ENCODE measurements at places on chromosomes 6 and 20.

- no peak for DNase-seq
Measured at GRCh38 chr6:134074151-134075055, 22.0 kb upstream of the SLC2A12 start.

DNA sequence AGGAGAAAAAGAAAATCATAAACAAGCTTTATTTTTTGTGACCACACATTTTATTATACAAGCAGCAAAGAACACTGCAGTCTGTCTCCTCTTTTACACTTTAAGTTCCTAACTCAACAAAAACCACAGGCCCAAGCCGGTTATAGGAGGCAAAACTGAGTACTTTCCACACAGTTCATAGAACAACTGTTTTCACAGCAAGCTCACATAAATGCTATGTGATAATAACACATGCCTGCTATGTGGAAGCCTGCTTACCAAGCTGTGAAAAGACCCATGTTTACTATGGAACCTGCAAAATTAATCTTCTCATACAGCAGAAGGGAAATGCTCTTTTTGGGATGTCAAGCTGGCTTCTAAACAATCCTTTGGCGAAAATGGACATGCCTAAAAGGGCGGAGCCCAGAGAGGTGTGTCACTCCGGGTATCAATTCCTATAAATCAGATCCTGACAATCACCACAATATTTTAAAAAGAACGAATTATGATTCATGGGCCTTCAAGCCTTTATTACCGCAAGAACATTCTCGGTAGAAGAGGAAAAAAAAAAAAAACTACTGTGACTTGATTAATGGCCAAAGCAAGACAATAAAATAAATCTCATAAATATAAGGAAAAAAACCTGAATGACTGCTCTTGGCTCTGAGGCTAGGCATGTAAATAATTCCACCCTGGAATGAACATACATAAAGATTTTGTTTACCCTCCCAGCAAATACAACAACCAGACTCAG is 2.6 kb downstream of the TRERF1 start:
- DNase-seq: no peak

DNA sequence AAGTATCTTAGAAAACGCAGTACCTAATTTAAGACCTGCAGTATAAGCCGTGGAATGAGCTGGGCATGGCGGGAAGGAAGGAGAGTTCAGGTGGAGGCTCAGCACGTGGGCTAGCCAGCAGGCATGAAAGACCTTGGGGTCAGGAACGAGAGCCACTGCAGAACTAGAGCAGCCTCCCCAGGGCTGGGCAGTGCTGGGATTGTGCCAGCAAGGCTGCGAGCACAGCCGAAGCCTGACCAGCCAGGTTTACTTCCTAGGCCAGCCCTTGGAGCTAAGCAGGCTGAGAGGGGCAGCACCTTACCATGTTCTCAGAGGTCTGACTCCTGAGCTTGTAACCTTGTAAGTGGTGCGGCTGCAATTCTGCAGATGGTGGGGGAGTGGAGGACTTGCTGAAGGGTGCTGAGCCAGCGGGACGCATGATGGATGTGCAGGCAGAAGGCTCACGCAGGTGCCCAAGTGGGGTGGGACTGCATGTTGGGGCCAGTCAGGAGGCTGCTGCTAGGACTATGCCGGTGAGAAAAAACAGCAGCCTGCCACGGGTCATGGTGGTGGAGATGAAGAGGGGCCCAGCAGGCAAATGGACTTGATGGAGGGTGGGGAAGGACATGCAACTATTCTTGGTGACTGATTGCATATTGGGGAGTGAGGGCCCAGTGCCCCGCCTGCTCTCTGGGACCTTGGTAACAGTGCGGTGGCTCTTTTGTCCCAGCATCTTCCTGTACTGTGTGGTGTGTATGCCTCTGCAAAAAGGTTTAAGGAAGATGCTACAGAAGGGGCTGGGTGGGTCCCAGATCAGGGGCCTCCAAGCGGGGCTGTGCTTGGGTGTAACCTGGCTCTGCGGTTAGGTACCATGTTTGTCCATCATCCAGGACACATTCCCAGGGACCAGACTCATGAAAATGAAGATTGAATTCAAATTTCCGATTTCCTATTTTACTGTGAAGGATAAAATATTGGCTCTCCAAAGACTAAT is 37.6 kb upstream of the IRF4 start:
- DNase-seq: no peak

DNA sequence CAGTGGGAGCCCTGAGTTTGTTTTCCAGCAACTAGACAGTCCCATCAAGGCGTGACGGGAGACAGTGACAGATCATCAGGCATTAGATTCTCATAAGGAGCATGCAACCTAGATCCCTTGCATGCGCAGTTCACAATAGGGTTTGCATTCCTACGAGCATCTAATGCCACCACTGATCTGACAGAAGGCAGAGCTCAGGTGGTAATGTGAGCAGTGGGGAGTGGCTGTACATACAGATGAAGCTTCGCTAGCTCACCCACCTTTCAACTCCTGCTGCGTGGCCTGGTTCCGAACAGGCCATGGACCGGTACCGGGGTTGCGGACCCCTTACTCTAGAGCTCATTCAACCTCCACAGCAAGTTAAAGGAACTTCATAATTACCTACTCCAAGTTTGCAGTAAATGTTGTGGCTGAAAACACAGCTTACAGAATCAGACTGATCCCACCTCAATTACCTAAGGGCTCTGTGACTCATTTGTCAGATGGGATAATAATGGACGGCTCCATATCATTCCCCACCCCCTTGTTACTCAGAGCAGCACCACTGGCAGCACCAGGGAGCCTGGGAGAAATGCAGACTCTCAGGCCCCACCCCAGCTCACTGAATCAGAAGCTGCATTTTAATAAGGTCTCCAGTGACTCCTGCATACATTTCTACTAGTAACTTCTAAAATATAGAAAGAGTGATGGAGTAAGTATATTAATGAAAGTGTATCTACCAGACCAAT is 15.7 kb downstream of the PXMP4 start:
- no peak for DNase-seq

DNA sequence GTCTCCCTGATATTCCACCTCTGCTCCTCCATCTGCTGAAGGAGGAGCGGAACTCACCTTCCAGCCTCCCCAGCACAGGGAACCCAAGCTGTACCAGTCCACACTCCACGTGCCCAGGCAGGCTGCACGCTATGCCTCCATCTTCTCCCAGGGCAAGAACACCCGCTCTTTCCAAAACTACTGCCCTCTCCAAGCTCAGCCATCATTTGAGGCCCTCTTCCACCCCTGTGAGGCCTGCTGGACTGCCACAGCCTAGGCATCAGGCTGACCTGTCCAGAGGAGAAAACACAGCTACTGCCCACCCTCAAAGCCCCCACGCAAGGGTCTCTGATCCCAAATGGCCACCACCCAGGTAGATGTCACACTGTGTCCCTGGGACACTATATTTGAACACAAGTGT is 99.9 kb downstream of the PRND start:
- no peak for DNase-seq

DNA sequence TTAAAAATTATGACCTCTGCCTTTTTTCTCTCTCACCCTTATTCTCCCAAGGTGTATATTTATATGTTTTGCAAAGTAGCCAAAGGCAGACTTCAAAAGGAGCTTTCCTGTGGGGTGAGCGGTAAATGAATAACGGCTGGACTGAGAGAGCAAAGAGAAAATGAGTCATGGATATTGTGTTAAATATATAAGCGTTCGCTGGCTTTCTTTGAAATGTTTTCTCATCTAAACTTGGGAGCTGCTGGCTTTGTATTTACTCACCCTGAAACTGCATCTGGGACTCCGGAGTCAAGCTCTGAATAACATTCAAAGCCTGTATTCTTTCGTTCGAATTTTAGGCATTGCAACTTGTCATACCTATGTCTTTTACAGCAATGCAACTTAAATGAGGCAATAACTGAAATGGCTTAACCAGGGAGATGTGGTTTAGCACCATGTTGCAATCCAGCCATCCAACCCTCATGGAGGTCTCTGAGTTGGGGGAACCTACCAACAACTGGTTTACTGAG is 32.0 kb downstream of the ATXN1 start:
- DNase-seq: no peak

GRCh38 chr20:50691573-50692551 is 520 bp upstream of the RIPOR3 start:
- DNase-seq: no peak

DNA sequence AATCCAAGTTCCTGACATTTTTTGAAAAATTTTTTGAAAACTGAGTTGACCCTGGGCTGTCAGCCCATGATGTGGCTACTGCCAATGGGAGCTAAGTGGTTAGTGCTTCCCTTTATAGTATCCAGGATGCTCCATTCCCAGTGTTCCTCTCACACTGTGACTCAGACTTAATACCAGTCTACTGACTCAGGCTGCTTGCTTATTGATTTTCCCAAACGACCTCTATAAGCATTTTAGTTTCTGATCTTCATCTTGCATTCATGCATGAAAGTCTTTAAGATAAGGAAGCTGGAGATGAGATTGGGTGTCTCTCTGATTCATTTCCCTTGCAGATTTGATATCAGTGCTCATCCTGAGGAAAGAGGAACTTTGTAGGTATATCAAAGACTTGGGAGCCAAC is 560.0 kb downstream of the TBC1D32 start:
- DNase-seq: no peak

DNA sequence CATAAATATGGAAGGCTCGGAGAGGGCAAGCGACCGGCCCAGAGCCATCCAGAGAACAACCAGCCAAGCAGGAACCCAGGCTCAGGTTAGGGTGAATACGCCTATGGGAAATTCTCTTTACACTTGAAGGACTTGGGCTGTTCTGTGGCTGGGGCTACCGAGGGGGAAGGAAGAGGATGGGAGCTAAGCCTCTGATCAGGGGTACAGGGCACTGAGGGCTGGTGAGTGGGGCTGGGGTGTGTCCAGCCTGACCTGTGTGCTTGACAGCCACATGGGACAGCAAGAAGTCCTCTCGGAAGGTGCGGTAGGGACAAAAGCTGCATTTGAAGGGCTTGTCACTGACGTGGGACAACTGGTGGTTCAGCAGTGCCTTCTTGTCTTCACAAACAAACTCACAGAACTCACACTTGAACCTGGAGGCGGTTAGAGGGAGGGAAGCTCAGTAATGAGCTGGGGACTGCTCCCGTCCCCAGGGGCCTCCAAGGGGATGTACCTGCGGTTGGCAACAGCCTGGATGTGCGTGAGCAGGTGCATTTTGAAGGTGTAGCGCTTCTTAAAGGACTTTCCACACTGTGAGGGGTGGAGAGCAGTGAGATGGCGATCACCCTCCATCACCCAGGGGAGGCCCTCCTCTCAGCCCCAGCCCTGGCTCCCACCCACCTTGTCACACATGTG is 11.9 kb downstream of the ZNF335 start:
- no peak for DNase-seq

- DNase-seq: no peak
Measured at GRCh38 chr6:99736302-99736701, 129.7 kb downstream of the PRDM13 start.

GRCh38 chr6:155165029-155165710 is 98.6 kb upstream of the CLDN20 start:
- no peak for DNase-seq

- DNase-seq: no peak
Measured at GRCh38 chr6:7574500-7574899, 15.5 kb upstream of the SNRNP48 start.

- no peak for DNase-seq
Measured at GRCh38 chr20:62745952-62746288, 37.3 kb downstream of the NTSR1 start.

DNA sequence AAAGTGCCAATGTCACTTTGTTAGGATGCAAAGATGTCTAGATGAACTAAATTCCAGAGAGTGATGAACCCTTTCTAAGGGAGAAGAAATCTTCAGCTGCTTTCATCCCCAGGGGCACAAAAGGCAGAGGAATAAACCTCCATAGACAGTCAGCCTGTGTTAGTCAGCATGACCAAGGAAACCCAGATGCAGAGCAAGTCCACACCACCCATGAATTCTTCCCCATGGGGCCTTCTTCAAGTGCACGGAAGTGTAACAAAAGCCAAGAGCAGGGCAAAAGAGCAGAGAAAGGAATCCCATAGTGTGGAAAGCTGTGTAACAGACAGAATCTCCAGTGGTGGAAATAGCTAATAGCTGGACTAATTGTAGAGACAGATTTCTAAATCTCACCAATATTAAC is 50.0 kb downstream of the DCDC2 start:
- no peak for DNase-seq

- no peak for DNase-seq
Measured at GRCh38 chr6:132811276-132811675, 3.1 kb upstream of the RPS12 start.

GRCh38 chr6:25157183-25157582 is 122.0 kb upstream of the CARMIL1 start:
- DNase-seq: no peak

GRCh38 chr20:46626758-46627157 is 24.5 kb downstream of the SLC13A3 start:
- DNase-seq: no peak

GRCh38 chr6:109671733-109672132 is 19.3 kb downstream of the AK9 start:
- DNase-seq: no peak

DNA sequence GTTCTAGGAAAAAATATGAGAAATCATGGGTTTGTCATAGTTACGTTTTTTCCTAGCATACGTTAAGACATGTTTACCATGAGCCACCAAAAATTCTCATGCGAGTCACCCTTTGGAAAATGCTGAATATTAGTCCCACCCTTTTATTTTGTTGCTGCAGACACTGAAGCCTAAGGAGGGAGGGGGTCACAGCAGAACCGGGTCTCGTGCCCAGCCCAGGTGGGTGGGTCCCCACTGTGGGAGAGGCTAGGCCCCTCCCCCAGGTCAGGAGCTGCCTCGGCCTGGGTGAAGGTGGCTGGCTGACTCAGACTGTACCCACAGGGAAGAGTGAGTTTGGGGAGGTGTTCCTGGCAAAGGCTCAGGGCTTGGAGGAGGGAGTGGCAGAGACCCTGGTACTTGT is 26.2 kb upstream of the SRF start:
- no peak for DNase-seq

Data from GM04503 (cell line).